ENCODE measurements at places on chromosomes 4 and X.

GRCh38 chr4:40924096-40924792 lies 174.5 kb downstream of the NSUN7 start:
- peak; percentile 92 for DNase-seq

DNA sequence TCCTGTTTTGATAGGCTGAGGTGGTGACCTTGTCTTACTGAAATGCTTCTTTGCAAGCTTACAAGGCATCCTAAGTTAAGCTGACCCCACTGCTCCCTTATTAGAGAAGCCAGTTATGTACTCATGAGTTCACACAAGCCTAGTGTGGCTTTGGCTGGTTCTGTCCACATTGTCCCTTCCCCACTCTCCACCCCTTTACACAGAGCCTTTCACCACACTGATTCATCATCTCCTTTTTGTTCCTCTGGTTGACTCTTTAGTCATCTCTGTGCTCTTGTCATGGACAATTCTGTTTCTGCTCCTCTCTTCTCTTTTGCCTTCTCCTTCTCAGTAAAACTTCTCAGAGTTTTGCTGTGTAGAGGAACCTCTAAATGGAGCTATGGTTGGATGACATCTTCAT lies 4.9 kb downstream of the CHRNA9 start:
- DNase-seq = no peak

DNA sequence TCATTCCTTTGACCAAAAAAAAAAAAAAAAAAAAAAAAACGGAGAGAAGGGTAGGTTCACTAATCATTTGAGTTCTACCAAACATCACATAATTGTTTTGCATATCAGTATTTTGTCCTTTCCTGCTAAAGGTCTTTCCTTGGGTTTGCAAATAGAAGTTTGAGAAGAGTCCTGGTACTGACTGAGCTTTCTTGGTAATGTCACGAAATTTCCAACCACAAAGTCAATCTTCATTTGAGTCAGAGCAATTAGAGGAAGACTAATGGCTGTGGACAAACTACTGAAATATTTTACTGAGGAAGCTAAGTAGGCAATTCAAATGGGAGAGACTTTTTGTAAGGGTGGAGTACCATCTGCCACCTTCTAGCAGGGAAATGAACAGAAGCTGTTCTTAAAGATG lies 21.7 kb upstream of the CD40LG start:
- DNase-seq = no peak

DNA sequence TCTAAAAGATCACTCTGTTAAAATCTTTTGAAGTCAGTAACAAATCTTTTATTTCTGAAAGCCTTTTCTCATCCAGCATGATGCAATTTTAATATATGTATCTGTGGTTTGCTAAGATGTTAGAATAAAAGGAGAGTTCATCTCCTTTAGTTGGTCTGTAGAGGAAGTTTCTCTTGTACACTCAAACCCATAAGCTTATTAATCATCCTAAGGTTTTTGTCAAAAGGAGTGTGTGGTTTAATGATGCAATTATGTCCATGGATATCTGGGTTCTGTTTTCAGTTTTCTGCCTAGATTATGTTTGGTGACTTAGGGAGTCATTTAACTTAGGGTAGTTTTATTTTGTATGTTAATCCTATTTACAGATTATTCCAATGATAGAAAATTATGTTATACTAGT lies 52.1 kb upstream of the NDST4 start:
- no peak for DNase-seq

- no peak for DNase-seq
Measured at GRCh38 chr4:152321923-152322322, 214.0 kb downstream of the FBXW7 start.

GRCh38 chrX:37776283-37776986 lies 3.4 kb upstream of the CYBB start:
- DNase-seq = no peak

- DNase-seq = no peak
Measured at GRCh38 chrX:156001667-156002021, 4.1 kb downstream of the IL9R start.

DNA sequence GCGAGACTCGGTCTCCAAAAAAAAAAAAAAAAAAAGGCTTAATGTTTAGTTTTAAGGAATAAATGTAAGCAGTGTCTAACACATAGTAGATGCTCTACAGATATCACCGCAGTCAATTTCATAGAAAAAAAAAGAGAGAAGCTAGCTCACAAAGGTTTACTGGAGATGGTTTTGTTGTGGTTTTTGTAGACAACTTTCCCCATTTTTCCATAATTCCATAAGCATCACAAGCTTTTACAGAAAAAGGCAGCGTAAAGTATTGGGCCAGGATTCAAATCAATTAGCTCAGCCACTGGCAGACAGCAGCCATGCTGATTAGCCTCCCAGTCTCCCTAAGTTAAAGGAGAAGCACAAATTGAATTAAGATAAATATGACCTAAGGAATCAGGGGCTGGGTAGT lies 1.5 kb downstream of the GRSF1 start:
- DNase-seq = no peak

DNA sequence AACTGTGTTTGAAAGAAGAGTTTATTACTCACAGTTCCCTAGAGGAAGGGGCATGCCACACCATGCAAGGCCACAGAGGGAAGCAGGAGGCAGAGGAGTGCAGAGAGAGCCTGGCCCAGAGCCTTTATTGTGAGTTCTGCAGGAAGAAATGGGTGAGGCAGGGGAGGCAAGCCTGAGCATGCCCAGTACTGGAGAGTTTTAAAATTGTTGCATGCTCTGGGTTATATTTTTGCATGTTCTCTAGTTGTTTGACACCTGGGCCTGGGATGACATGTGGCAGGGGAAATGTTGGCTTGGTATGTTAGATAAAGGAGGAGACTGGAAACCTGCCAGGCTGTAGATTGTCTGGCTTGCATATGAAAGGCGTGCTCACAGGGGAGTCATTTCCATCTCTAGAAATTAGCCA lies 19.7 kb upstream of the CRMP1 start:
- no peak for DNase-seq

- DNase-seq = no peak
Measured at GRCh38 chr4:168685136-168685809, 188.4 kb downstream of the PALLD start.

DNA sequence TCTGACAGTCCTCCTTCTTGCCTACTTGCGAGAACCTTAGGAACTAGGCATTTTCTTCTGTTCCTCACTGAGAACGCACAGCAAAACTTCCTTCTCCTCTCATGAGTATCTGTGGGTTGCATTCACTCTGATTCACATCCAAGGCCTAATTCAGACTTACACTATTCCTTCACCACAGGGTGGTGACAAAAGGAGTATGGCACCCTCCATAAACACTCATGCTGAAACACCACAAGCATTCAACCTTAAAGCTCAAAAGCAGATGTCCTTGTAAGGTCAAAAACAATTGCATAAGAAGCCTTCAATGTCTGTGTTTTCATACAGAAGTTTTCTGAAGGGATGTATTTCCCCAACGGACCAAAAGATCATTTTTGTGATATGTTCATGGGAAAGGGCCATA lies 147.3 kb downstream of the CORIN start:
- no peak for DNase-seq

DNA sequence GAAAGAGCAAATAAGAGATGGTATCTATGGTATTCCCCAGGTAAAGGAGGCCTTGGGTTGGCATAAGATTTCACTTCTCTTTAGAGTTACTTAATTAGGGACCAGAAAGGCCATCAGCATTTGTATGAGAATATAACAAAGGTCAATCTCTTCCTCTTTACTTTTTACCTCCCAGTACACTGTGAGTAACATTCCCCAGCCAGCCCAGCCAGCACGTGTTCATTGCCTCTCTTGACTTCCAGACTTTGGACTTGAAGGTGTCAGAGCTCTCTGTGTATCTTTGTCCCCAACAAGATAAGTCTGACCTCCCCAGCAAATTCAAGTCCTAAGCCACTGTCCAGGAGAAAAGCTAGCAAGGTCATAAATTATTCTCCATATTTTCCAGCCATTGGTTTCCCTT lies 110.5 kb downstream of the AR start:
- no peak for DNase-seq

DNA sequence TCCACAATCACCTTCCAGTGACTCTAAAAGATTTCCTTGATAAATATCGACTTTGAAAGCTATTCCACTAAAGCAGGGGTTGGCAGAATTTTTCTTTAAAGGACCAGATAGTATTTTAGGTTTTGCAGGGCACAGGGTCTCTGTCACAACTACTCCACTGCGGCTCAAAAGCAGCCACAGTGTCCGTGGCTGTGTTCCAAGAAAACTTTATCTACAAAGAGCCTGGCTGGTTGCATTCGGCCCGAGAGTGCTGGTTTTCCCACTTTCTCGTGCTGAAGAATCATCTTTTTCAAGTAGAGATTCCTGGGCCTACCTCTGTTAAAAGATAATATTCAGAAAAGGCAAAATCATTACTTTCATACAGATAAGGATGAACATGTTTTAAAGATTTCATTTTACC lies 55.6 kb downstream of the TSPAN7 start:
- no peak for DNase-seq

- no peak for DNase-seq
Measured at GRCh38 chr4:7352486-7352885, 82.2 kb downstream of the PSAPL1 start.

GRCh38 chrX:98071331-98071730 lies 1187.6 kb downstream of the RPA4 start:
- no peak for DNase-seq

DNA sequence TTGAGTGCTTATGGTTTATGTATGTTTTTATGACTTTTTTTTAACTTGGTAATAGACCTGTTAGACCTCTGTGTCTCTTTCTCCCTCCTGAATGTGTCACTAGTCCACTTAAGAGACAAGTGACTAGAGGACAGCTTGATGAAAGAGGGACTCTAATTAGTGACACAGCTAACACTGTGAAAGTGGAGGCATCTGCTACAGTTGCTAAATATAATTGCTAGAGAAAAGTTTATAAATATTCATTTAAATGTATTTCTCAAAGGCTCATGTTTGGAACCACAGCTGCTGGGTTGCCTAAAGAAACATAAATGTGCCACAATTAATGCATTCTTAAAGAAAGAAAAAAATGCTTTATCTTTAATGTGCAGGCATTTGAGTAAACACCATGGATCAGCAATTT lies 176.4 kb downstream of the FRMPD4 start:
- DNase-seq = no peak

DNA sequence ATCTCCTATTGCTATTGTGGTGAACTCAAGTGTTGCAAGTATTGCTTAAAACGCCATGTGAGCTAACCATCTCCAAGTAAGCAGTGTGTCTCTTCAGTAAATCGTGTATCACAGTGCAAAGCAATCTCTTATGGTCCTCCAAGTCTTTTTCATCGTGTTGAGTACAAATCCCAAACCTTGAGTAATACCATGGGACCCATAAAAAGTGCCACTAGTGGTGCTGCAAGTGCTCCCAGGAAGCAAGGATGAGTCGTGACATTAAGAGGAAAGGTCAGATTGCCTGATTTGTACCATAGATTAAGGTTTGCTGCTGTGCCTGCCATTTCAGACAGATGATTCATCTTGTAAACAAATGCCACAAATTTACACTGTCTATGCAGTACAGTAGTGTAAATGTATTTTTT lies 66.9 kb upstream of the BMPR1B start:
- DNase-seq = no peak

GRCh38 chrX:47224896-47225290 lies 6.4 kb downstream of the CDK16 start:
- no peak for DNase-seq

DNA sequence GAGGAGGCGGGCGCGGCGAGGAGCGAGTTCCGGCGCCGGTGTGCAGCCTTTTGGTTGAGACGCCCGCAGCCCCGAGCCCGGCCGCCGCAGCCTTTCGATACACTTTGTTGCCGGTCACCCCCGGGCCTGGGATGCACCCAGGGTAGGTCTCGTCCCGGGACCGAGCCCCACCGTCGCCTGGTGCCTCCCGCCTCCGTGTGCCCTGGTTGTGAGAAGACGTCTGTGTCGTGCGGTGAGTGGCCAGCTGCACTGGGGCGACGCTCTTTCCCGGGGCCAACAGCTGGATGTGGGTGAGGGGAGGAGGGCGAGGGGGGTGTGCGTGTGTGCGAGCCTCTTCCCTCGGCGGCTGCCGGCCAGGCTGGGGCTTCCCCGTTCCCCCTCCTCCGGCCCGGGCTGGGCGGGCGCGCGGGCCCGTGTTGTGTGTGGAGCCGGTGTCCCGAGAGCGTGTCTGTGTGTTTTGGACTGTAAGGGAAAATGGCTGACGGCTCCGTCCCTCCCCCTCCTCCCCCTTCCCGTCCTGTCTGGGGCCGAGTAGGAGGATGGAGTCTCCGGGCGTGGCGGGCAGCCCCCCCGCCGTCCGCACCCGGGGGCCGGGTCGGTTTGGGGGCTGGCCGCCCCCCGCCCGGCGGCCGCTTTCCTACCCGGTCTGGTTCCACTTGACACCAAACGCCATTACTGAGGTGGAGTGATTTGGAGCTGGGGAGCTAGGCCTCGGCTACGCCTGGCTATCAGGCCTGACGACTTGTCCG lies 807 bp downstream of the USP9X start:
- peak; percentile 47 for DNase-seq

DNA sequence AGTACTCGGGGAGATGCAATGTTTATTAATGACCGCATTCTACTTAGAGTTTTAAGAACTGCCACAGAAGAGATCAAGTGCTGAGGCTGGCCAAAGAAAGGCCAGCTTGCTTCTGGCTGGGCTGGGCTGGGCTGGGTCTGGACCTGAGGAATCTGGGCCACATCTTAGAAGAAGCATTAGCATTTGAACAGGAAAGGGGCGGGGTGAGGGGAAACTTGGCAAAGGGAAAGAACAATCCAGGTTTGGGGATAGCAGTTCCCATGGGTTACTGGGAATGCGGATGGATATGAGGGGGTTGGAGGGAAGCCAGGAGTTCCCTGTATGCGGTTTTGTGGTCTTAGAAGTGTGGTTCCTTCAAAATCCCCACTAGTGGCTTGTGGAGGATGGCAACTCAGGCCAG lies 83.3 kb downstream of the CLDN34 start:
- no peak for DNase-seq

DNA sequence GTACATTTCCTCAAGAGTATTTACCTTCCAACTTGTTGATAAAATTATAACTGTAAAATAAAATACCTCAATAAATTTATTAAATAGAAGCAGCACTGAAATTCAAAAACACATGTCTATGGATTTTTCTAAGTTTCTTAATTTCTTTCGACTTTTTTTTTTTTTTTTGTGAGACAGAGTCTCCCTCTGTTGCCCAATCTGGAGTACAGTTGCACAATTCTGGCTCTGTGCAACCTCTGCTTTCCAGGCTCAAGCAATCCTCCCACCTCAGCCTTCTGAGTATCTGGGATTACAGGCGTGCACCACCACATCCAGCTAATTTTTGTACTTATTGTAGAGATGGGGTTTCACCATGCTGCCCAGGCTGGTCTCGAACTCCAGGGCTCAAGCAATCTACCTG lies 79.8 kb downstream of the IQCM start:
- DNase-seq = no peak

- no peak for DNase-seq
Measured at GRCh38 chr4:11334887-11335286, 93.8 kb downstream of the HS3ST1 start.

- no peak for DNase-seq
Measured at GRCh38 chrX:17082831-17083230, 136.4 kb downstream of the REPS2 start.

GRCh38 chr4:72067051-72067450 lies 35.3 kb downstream of the NPFFR2 start:
- DNase-seq = no peak
